ENCODE measurements at places on chromosomes 11 and 22.

DNA sequence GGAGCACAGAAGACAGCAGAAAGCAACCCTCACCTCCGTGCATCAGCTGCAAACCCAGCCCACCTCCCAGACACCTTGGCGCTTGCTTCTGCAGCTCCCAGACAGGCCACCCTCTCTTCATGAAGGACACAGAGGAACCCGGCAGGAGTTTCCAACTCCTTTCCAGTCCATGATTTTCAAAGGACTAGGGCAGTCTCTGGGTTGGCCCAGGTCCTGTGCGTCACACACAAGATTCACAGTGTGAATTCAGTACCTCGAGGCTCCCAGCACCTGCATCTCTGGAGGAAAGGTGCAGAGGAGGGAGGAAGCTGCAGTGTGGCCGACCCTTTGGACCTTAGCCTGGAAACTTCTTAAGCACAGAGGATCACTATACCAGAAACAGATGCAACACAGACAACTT lies 61.0 kb upstream of the BID start:
- DNase-seq = no peak

DNA sequence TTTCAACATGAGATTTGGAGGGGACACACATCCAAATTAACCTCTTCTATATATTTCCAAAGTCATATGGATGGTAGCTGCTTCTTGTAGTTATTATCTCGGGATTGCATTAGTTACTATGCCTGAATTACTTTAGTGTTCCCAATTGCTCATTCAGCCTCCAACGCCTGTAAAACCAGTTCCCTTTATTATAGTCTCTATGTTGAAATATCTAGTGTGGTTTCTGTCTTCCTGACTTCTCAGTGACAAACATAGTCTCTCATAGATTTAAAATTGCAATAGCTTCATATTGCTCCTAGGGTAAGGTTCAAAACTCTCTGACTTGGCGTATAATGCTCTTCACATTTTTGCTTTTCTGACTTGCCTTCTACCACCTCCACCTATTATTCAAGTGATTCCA lies 366.4 kb downstream of the CASP12 start:
- no peak for DNase-seq

DNA sequence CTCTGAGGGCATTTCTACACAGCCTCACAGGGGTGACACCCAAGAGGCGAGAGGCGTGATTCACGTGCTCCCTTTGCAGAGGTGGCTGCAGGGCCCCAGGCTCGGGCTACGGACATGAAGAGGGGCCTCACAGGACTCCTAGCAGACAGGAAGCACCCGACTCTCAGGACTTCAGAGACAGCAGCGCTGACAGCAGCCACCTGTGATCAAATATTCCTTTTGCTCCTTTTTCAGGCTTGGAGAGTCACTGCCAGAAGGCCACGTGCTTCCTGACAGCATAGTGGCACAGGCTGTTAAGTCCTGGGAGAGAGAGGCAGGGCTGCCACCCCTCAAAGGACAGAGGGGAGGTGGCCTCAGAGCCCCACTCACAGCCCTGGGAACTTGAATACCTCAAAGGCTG lies 348.9 kb downstream of the CADM1 start:
- no peak for DNase-seq

DNA sequence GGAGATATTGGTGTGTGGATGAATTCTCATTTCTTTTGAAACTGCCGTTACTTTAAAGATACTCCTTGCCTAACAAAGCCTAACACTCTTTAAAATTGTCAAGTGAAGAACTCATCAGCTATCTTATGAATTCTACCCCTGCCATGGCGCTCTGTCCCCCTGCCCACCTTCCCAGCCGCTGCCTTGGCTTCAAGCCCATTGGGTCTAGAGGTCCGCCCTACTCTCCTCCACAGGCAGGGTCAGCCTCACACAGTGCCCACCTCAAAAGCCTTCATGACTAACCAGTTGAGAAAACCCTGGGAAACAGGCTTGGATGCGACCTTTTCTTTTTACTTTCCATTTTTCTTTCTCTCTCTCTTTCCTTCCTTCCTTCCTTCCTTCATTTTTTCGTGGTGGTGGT lies 128.6 kb downstream of the RRAS2 start:
- DNase-seq = no peak

DNA sequence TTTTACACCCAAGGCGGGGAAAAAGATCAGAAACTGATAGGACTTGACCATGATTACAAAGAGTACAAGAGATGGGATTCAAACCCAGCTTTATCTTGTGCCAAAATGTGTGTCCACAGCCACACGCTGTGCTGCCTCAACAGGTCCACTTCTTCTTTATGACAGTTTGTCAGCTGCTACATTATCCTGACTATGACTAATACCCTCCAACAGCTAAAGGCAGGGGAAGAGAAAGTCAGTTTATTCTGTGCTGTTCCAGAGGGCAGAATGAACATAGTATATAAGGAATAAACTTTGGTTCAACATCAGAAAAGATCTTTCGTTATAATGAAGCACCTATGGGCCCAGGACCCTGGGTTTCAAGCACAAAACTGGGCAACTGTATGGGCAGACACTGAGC lies 668.2 kb upstream of the TENM4 start:
- no peak for DNase-seq
